ENCODE measurements at places on chromosomes 6 and 20. TPM values are rescaled to one million over a fixed set of nuclear protein-coding genes. Genes with fewer than 3 reads are reported as not detected.

Gene VSX1
- total RNA-seq: not detected

- H3K4me3 ChIP-seq: no peak overlapping the region
- no peaks in the 10 kb centered on the region for H3K36me3 ChIP-seq
- no peak overlapping the region for H3K27ac ChIP-seq
- H3K4me1 ChIP-seq: peaks cover 7% of the 10 kb centered on the region
- H3K27me3 ChIP-seq: no peaks in the 10 kb centered on the region
Measured at GRCh38 chr6:18269253-18269652, 4.9 kb upstream of the DEK start.

Gene NNAT
- total RNA-seq: 3.1 TPM

DNA sequence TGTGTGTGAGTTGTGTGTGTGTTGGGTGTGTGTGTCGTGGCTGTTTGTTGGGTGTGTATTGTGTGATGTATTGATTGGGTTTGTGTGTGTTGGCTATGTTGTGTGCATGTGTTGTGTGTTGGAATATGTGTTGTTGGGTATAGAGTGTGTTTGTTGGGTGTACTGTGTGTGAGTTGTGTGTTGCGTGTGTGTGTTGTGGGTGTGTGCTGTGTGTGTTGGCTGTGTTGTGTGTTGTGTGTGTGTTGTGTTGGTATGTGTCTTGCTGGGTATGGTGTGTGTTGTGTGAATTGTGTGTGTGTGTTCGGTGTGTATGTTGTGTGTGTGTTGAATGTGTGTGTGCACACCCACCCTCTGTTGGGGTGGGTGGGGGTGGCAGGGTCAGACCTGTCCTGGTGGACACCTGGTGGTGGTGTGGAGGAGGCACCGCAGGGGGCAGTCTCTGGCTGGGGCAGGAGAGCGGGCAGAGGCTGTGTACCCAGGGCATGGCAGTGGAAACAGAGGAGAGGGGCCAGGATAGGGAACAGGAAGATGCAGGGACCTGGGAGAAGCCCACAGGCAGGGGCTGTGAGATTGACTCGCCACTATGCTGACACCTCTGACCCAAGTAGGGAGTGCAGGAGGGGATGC is 25.5 kb upstream of the PXDC1 start:
- no peaks in the 10 kb centered on the region for H3K4me1 ChIP-seq
- H3K4me3 ChIP-seq: no peak overlapping the region
- no peaks in the 10 kb centered on the region for H3K36me3 ChIP-seq
- H3K27me3 ChIP-seq: no peaks in the 10 kb centered on the region

Gene OXT
- not detected for total RNA-seq

DNA sequence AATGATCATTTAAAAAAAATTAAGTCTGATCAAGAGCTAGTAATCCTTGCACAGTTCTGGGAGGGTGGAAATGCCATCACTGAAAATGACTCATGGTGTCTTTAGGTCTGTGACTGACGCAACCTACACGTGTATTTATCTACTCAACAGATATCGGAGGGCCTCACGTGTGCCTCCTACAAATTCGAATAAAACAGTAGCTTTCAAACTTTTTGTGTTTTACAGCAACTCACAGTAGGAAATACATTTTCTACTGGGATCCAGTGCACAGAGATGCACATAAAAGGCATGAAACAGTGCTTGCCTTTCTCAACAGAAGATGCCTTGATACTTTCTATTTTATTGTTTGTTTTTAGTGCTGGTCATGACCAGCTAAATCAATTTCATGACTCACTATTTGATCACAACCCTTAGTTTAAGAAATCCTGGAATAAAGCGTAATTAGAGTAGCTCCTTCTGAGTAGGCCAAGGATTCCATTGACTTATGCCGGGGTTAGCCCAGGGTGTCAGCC is 210.0 kb upstream of the SNX9 start:
- DNase-seq: peak; percentile 85
- H3K4me1 ChIP-seq: peaks cover 17% of the 10 kb centered on the region
- no peaks in the 10 kb centered on the region for H3K36me3 ChIP-seq
- peak overlapping the region; percentile 71 for H3K27ac ChIP-seq

GRCh38 chr6:168507297-168507696 is 66.3 kb downstream of the SMOC2 start:
- no peaks in the 10 kb centered on the region for H3K27me3 ChIP-seq
- no peaks in the 10 kb centered on the region for H3K4me1 ChIP-seq

DNA sequence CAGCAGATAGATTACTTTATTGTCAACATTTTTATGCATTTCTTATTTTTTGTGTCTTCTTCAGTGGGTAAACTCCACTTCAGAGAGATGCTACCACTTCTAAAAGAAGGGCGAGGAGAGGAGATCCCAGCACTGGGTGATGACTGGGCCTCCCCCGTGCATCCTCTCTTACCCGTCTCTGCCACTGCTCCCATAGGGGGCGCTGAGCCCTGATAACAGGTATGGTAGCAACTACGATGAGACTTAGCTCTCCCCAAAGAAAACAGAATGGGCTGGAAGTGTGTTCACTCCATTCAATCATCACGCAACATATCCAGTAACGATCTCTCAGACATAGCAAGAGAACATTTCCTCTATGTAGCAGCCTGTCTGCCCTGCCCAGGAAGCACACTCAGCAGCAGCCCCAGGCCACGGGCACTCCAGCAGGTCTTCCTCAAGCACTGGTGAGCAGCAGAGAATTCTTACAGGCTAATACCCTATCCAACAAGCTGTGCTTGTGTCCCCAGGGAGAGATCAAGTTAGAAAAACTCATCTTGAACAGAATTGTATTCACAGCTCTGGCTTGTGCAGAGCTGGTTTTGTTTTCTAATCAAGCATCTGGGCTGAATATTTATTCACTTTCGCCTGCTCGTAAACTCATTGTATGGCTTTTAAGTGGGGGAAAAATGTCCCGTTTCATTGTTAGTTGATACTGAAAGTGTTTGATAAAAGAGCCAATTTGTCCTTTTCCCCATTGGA is 533.1 kb upstream of the CDH4 start:
- no peaks in the 10 kb centered on the region for H3K36me3 ChIP-seq
- no peak overlapping the region for H3K4me3 ChIP-seq
- H3K27me3 ChIP-seq: no peaks in the 10 kb centered on the region

Gene MC3R
- not detected for total RNA-seq

DNA sequence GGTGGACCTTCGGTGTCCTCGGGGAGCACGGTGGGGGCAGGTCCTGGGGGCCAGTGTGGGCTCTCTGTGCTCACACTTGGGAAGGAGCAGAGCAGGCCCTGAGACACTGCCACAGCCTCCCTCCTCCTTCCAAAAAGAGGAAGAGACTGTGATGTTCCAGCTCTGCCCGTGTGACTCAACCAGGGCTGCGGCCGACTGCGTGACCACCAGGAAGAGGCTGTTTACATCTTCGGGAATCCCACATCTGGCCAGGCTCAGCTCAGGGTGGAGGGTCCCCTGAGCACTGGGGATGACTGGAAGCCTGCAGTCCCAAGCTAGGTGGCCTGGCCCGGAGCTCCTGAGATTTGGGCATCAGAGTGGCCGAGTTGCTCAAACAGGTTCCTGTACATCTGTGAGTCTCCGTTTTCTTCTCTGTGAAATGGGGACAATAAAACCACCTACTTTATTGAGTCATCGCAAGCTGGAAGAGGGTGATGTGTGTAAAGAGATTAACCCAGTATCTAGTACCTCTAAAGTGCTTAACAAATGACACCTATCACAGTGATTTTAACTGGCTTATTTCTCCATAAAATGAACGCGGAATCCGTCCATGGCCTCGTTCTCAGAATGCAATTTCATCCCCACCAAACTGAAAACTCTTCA is 242.1 kb downstream of the DLL1 start:
- no peaks in the 10 kb centered on the region for H3K36me3 ChIP-seq
- no peak overlapping the region for H3K4me3 ChIP-seq
- no peak for DNase-seq
- H3K4me1 ChIP-seq: no peaks in the 10 kb centered on the region
- H3K27me3 ChIP-seq: no peaks in the 10 kb centered on the region

Data from astrocyte (in vitro differentiated cells and primary cell).